ENCODE measurements at places on chromosomes 7 and 10.

- DNase-seq = no peak
Measured at GRCh38 chr7:21198921-21199320, 229.0 kb upstream of the SP4 start.

GRCh38 chr7:84202855-84203254, 8.3 kb upstream of the SEMA3A start:
- DNase-seq = no peak

DNA sequence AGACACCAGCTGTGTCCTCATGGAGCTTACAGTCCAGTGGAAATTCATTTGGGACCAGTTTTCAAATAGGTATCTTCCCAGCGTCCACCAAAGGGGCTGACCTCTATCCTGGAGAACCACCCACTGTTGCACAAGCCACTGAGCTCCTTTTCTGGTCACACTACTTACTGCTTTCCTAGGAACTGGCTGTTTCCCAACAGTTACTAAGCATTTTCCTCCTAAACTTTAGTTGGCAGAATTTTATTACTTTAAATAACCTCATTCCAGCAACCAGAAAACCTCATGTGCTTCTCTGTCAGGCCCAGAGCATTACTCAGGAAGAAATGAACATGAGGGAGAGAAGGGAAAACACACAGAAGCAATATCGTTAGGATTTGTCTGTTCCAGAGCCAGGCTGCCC, 183.1 kb downstream of the GPAM start:
- no peak for DNase-seq

DNA sequence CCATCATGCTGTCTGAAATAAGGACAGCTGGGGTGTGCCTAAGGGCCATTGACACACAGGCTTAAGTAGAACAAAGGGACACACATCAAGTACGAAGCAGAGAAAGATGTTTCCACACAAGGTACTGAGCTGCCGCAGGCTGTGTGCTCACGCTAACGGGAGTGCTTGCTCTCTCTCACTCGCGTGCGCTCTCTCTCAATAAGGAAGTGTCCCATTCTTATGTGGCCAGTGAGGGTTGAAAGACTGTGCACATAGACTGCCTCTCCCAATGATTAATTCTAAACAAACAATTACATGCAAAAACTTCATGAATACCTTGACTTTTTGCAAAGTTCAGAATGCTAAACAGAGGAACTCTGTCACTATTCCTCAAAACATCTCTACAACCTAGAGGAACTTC, 29.9 kb downstream of the DCLRE1C start:
- no peak for DNase-seq

- DNase-seq = no peak
Measured at GRCh38 chr10:30420266-30420665, 13.7 kb upstream of the MAP3K8 start.

DNA sequence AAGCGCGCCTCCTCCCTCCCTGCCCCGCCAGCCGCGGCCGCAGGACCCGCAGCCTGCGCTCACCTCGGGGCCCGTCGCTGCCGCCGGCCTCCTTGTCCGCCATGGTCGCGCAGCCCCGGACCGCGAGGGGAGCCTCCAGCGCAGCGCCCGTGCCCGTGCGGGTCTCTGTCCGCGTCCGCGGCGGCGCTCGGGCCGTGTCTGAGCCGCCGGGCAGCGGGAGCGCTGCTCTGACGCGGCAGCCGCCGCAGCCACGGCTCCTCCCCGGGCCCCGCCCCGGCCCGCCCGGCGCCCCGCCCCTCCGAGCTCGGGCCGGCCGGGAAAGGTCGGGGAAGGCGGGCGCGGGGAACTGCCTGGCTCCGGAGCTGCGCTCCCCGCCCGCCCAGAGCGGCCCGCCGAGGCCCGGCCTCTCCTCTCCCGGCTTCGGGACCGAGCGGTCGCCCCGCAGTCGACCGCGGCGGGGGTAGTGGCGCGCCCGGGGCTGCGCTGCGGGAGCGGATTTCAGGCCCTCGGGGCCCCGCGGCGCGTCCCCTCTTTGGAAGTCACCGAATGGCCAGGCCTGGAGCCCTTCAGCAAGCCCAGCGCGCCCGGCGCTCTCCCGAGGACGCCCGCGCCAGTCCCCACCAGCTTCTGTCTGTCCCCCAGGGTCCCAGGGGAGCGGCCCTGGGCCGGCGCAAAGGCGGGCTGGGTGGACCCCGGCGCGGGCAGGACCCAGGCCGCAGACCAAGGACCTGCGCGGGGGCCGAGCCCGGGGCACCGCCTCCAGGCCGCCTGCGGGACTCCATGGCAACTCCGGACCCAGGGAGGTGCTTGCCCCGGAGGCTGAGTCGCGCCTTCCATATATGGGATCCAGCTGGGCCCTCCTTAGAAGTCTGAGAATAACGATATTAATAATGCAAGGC, at the start of gene HSPA12A:
Gene HSPA12A, minus strand, starts transcription at position 200 of the 899 bp plus-strand sequence. Its CDS starts 97 bp downstream, at position 103.
- no peak for DNase-seq

GRCh38 chr10:122733443-122733842, 33.8 kb upstream of the C10orf120 start:
- DNase-seq = no peak

- DNase-seq = no peak
Measured at GRCh38 chr10:113309791-113310190, 243.1 kb upstream of the HABP2 start.

DNA sequence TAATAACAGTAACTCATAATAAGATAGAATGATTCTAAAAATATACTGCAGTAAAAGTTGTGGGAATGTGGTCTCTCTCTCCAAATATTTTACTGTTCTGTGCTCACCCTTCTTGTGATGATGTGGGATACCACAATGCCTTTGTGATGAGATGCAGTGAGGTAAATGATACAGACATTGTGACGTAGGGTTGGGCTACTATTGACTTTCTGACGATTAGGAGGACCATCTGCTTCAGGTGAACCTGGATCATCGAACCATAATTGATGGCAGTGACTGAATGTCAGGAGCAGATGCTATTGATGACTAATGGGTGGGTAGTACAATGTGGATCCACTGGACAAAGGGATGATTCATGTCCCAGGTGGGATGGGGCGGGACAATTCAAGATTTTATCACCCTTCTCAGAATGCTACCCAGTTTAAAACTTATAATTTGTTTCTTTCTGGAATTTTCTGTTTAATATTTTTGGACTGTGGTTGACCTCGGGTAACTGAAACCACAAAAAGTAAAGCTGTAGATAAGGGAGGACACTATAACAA, 73.9 kb upstream of the ARMC3 start:
- no peak for DNase-seq

Measured in CD4-positive, alpha-beta T cell treated with Interleukin-4 for 4 hours (primary cell).